ENCODE measurements at places on chromosomes 11 and 22.

DNA sequence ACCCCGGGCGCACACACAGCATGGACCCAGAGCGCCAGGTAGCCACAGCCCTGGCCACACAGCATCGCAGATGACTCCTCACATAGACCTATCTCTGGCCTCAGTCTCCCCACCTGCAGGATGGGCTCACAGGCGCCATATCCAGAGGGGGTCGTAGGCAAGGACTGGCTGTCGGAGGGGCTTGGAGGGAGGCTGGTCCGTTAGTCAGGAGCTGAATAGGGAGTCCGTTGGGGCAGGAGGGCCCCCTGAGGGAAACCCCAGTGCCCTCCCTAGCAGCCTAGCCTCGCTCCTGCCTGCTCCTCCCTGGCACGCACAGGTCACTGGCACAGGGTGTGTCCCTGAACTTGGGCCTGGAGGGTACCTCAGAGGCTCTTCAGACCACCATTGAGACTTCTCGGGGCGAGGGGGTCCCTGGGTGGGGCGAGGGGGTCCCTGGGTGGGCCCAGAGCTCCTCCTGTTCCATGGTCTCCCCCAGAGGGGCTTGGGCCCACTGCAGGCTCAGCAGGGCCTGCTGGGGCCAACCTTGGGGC, 2.0 kb downstream of the PLXNB2 start:
- DNase-seq: no peak

DNA sequence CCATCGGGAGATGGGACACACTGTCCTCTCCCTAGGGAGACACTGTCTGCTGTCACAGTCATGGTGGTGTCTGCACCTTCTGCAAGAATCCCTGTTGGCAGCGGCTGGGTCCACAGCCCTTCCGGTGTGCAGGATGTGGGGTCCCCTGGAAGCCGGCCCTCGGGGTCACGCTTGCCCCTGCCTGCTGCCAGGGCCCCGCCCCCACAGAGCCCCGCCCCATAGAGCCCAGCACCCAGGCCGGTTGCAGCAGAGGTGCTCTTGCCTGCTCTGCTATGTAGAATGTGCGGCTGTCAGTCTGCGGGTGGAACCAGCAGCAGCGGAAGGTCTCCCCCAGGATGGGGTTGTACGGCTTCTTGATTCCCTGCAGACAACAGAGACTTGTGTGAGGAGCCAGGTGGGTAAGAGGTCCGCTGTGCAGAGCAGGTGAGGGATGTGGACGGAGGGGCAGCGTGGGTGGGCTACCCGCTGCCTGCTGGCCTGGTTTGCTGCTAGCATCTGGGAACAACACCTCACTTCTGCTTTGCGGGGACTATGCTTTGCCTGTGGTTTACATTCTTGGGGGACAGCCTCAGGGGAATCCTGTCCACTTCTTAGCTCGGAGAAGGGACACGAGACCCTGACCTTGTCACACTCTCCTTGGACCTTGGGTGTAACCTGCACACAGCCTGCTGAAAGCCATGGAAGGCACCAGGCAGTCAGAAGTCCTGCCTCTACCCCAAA, 44.9 kb upstream of the CARS1 start:
- no peak for DNase-seq

GRCh38 chr11:11293798-11294550, 59.1 kb downstream of the CSNK2A3 start:
- no peak for DNase-seq

- DNase-seq: no peak
Measured at GRCh38 chr22:24975813-24976341, 23.4 kb downstream of the KIAA1671 start.

DNA sequence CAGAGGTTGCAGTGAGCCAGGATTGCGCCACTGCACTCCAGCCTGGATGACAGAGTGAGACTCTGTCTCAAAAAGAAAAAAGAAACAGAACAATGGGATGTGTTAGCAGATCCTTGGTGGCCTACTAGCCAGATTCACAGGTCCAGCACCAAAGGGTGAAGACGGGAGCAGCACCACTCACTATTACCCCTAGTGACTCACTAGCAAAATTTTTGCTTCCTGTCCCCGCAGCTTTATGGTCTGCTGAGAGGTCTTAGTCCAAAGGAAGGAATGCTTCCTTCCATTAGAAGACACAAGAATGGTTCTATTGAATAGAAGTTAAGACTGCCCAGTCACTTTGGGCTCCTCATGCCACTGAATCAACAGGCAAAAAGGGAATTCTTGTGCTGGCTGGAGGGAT, 35.9 kb upstream of the NUP50 start:
- no peak for DNase-seq

- no peak for DNase-seq
Measured at GRCh38 chr11:8807544-8808225, 103.3 kb upstream of the AKIP1 start.

DNA sequence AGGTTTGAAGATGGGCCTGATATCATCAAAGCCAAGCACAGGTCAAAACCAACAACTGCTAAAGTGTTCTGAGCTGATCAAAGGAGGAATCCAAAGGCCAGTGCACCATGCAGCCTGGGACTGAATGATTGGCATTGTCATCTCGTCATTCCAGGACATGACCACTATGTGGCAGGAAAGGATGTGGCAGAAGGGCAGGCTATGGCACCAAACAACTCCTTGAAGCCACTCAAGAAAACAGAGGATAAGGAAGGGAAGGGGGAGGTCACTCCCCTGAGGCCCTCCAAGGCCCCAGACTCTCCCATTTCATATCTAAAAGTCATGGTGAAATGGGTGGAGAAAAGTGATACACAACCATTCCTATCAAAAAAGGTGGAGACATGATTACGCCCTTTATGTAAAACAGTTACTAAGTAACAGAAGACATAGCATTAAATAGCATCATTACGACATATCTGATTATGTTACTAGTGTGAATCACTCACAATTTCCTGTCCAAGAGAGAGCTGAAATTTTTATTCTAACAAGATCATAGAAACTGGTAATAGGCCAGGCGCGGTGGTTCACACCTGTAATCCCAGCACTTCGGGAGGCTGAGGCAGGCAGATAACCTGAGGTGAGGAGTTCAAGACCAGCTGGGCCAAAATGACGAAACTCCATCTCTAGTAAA, 49.3 kb downstream of the AHNAK start:
- DNase-seq: no peak

GRCh38 chr11:109911488-109911887, 181.7 kb upstream of the ZC3H12C start:
- no peak for DNase-seq

DNA sequence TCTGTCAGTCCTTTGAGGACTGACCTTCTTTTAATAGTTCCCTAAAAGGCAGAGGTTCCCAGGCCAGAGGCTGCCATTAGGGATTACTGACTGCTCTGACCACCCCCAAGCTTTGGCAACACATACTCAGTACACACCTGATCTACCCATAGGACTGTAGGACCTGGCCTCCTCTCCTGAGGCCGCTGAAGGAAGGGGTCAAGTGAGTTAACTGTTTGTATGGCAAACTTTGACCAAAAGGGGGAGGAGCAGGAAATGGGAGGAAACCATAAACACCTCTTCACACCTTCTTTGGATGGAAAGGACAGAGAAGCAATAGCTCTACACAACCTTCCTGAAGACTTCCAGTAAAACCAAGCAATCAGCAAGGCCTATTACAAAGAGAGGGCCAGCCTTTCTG, 104.0 kb downstream of the APOL5 start:
- no peak for DNase-seq

GRCh38 chr11:45212566-45213315, 66.3 kb downstream of the PRDM11 start:
- DNase-seq: no peak

GRCh38 chr11:62428871-62429560, 10.2 kb downstream of the SCGB1A1 start:
- no peak for DNase-seq

- DNase-seq: no peak
Measured at GRCh38 chr11:114942207-114942606, 263.9 kb downstream of the NXPE2 start.

- no peak for DNase-seq
Measured at GRCh38 chr22:17792854-17793434, 18.7 kb upstream of the BID start.

- DNase-seq: no peak
Measured at GRCh38 chr11:41522391-41522790, 62.9 kb upstream of the LRRC4C start.

- DNase-seq: peak; percentile 47
Measured at GRCh38 chr11:129364143-129364654, 11.4 kb upstream of the BARX2 start.

DNA sequence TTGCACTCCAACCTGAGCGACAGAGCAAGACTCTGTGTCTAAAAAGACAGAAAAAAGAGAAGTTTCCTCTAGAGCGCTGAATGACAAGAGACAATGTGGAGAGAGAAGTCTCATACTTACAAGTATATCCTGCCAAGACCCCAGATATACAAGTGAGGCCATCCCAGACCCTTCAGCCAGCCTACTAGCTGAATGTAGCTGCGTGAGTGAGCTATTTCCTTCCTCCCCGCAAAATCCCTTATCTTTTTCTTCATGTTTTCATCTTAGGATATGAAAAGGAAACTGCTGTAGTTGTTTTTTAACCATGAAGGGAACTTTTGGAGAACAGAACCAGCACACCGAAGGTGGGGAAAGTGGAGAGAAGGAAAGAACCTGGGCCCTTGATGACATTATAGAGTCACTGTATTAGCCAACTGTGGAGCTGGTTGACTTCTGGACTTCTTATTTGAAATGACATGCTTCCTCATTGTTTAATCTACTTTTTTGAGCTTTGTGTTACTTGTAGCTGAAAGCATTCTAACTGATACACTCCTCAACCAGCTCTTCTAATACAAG, 4.4 kb upstream of the DDX17 start:
- DNase-seq: no peak

DNA sequence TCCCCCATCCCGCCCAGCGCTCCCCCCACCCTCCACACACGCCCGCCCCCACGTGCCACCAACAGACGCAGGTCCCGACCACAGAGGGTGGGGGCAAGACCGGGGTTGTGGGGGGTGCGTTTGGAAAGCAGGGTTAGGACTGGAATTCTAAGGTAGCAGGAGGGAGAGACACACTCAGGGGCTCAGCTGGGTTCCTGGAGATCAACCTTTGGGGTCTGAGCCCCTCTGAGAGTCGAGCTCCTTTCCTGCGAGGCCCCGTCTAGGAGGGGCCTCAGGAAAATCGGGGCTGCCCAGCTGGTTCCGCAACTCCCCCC, 429 bp downstream of the PGGHG start:
- no peak for DNase-seq

DNA sequence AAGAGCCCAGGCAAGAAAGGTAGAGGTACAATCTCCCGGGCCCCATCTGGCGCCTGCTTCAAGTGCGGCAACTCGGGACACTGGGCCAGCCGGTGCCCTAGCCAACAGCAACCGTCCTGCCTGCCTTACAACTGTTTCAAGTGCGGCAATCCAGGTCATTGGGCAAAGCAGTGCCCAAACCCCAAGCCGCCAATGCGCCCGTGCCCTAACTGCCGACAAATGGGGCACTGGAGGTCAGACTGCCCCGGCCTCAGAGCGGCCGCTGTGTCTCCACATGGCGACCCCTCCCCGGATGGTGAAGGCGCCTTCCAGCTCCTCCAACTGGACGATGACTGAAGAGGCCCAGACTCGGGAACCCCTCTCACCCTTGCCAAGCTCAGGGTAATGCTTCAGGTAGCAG, 11.4 kb upstream of the OR56A3 start:
- DNase-seq: no peak

- DNase-seq: no peak
Measured at GRCh38 chr11:73931951-73932350, 18.9 kb upstream of the DNAJB13 start.

DNA sequence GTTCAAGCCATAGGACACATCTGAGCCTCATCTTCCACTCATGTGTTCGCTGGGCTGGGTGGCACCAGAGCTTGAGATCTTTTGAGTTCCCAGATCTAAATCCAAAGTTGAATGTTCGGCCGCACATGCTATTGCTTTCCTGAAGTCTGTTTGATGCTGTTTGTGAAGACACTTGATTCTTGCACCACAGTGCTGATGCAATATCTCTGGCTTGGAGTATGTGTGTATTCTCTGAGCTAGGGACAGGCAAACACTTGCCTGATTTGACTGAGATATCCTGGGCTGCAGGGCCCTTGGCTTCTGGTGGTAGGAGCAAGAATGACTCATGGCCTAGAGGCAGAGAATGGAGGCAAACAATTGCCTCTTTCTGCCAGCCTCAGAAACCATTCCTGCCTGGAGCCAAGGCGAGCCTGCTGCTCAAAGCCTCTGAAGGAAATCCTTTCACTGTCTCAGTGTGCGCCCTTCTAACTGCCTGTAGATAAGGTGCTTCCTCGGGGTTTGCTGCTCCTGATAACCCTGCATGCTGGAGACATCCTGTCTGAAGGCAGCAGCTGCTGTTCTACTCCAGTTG, 73.0 kb downstream of the CYB5R2 start:
- DNase-seq: no peak

GRCh38 chr22:43776081-43776670, 35.9 kb downstream of the EFCAB6 start:
- no peak for DNase-seq

GRCh38 chr11:111045407-111045803, 200.1 kb upstream of the POU2AF2 start:
- no peak for DNase-seq

DNA sequence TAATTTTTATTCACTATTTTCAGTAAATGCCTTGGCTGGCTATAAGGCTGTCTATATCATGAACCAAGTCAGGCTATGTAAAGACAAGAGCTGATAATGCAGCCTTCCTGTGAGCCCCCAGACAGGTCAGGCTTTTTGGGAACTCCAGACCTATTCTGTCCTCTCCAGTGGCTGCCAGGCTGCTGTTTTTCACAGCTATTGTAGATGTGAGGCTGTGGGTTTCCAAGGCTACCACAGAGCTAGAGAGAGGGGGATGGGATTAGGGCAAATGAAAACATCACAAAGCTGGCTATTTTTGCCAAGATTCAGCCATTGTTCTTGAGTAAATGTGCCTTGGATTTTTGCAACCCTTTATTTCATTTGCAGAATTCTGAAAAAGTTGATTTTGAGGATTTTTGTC, 55.7 kb upstream of the SORL1-AS1 start:
- no peak for DNase-seq

GRCh38 chr11:78323363-78323762, 94.3 kb downstream of the GAB2 start:
- DNase-seq: no peak

GRCh38 chr11:6625156-6625831, 6.1 kb upstream of the TPP1 start:
- DNase-seq: no peak

DNA sequence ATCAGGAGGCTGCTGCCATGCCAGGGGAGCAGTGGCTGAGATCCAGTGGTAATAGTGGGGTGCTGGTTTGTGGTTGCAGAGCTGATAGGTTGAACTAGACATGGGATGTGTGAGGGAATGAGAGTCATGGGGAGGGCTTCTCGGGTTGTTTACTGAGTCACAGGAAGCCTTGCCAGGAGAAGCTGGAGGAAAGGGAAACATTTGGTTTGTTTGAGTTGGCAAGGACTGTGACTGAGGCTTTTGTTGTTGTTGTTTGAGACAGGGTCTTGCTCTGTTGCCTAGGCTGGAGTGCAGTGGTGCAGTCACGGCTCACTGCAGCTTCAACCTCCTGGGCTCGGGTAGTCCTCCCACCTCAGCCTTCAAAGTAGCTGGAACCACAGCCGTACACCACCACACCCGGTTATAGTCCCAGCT, 49.3 kb downstream of the CABIN1 start:
- no peak for DNase-seq

All from GM06990 (cell line).